Adipose tissue (tissue), 3 donors: ENCODE measurements at places on chromosomes 4 and X. TPM values are rescaled to one million over a fixed set of nuclear protein-coding genes. Genes with fewer than 3 reads are reported as not detected.

PABPC1L2B gene
- not detected for polyA plus RNA-seq

NXF2 gene
- polyA plus RNA-seq: not detected

GYPE gene
- polyA plus RNA-seq: 1.2 TPM

AR gene
- polyA plus RNA-seq: 0.91 TPM

SAGE1 gene
- not detected for polyA plus RNA-seq

IL1RAPL2 gene
- not detected for polyA plus RNA-seq

NAP1L2 gene
- polyA plus RNA-seq: 2.0 TPM

BEX5 gene
- 2.3 TPM for polyA plus RNA-seq

EREG gene
- polyA plus RNA-seq: 0.45 TPM

TMPRSS11F gene
- not detected for polyA plus RNA-seq

SPATA18 gene
- polyA plus RNA-seq: 0.47 TPM

NSUN7 gene
- polyA plus RNA-seq: 3.8 TPM

C1QTNF7 gene
- polyA plus RNA-seq: 5.8 TPM

NR0B1 gene
- not detected for polyA plus RNA-seq

TEX13D gene
- polyA plus RNA-seq: not detected

CCKAR gene
- not detected for polyA plus RNA-seq

TMPRSS11D gene
- polyA plus RNA-seq: not detected

SMIM31 gene
- not detected for polyA plus RNA-seq

PRSS12 gene
- 6.0 TPM for polyA plus RNA-seq

RAB40AL gene
- 0.12 TPM for polyA plus RNA-seq

STS gene
- 10.1 TPM for polyA plus RNA-seq

TRAM1L1 gene
- polyA plus RNA-seq: 0.91 TPM

STBD1 gene
- polyA plus RNA-seq: 64.7 TPM

GJB1 gene
- polyA plus RNA-seq: 1.0 TPM

TCEAL9 gene
- 29.8 TPM for polyA plus RNA-seq

CDKL5 gene
- polyA plus RNA-seq: 1.4 TPM

PNMA5 gene
- not detected for polyA plus RNA-seq

MAGEE1 gene
- polyA plus RNA-seq: 1.5 TPM

TLR3 gene
- 2.9 TPM for polyA plus RNA-seq

CDS1 gene
- polyA plus RNA-seq: 0.22 TPM

SMIM10L2A gene
- 1.0 TPM for polyA plus RNA-seq

MORF4L2 gene
- 304 TPM for polyA plus RNA-seq

TCP11X2 gene
- polyA plus RNA-seq: not detected

UGT2B15 gene
- polyA plus RNA-seq: 1.1 TPM

LIMCH1 gene
- 4.2 TPM for polyA plus RNA-seq

TMEM255A gene
- polyA plus RNA-seq: 1.1 TPM

CT55 gene
- polyA plus RNA-seq: not detected

DCX gene
- polyA plus RNA-seq: not detected

SMPX gene
- polyA plus RNA-seq: 0.30 TPM

HELT gene
- not detected for polyA plus RNA-seq

CDKL2 gene
- 0.45 TPM for polyA plus RNA-seq

MAGEC2 gene
- not detected for polyA plus RNA-seq

SPANXN4 gene
- not detected for polyA plus RNA-seq
